ENCODE measurements at places on chromosomes 13 and 19.

- no peak for DNase-seq
These were observed 185.6 kb downstream of the MTUS2 start for GRCh38 chr13:29005763-29006120.

- DNase-seq, result no peak
These were observed 1.7 kb downstream of the PCDH8 start for GRCh38 chr13:52846567-52847321.

- DNase-seq, result no peak
These were observed 128.9 kb downstream of the CDK8 start for GRCh38 chr13:26382835-26383234.

DNA sequence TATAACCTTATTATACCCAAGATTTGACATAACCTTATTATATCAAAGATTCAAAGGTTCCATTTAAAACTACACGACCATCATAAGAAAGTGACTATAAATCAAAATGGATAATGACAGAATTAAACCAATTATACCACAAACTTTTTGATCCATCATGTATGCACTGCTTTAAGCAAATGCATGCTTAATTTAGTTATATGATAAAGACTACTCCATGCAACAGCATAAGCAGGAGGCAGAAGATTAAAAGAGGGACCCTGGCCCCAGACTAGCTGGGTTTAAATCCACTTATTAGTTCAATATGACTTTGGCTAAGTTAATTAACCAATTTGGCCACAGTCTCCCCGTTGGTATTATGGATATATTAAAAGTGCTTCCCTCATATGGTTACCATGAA is 11.4 kb downstream of the EFNB2 start:
- DNase-seq, result no peak

DNA sequence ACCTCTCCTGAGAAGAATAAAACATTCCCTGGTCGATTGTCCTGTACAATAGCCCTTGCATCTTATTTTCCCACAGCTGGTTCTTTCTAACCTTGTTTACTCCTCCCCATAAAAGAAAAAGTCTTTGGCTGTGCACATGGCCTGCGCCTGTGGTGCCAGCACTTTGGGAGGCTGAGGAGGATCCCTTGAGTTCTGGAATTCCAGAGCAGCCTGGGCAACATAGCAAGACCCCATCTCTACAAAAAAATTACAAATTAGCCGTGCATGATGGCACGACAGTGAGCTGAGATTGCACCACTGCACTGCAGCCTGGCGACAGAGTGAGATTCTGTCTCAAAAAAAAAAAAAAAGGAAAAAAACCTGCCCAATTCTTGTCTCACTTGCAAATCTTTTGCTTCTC is 7.2 kb upstream of the NUP62 start:
- DNase-seq, result no peak

DNA sequence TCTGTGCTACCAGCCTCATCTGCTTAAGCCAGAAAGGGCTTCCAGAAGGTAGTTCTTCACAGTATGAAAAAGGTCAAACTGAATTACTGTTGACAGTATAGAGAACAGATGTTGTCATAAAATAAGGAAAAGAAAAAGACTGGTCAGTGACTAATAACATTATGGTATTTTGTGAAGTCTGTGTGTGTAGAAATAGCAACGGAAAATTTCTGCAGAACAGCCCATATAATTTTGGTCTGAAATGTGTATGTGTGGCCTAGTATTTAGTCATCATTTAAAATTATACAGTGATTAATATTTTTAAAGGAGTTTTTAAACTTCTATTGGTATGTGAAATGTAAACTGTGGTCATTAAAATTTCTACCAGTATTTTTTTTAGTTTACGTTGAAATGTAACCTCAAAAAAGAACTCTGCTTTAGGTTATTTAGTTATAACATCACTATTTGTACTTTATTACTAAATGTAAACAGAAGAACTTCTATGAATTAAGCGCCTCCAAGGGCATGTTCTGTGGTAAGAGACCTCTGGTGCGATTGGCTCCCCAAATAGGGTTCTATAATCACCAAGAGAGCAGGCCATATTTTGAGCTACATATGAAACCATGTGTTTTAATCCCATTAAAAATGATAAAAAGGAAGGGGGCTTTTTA is 3.3 kb upstream of the GPR183 start:
- peak; percentile 33 for DNase-seq

- DNase-seq, result peak; percentile 80
These were observed 7.4 kb downstream of the ETHE1 start for GRCh38 chr19:43519436-43520088.

- DNase-seq, result no peak
These were observed 14.1 kb downstream of the PLPP2 start for GRCh38 chr19:277131-277530.

DNA sequence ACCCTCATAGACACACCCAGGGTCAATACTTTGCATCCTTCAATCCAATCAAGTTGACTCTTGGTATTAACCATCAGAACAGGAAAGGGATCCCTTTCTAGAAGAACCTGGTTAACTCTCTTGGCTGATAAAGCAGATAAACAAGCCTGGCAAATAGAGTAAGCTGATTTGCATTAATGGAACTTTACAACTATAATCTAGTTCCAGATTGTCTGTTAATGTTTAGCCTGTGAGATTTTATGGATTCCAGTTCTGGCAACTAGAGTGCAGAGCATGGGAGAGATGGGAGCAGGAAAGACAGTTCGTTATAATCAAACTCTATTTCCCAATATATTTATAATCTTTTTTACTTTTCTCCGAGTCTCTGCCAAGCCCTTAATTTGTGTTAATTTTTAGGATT is 272.6 kb upstream of the KLHL1 start:
- no peak for DNase-seq

- no peak for DNase-seq
These were observed 1151.2 kb downstream of the PCDH17 start for GRCh38 chr13:58782736-58783135.

- DNase-seq, result no peak
These were observed 99.6 kb upstream of the SIAH3 start for GRCh38 chr13:45951166-45951565.

DNA sequence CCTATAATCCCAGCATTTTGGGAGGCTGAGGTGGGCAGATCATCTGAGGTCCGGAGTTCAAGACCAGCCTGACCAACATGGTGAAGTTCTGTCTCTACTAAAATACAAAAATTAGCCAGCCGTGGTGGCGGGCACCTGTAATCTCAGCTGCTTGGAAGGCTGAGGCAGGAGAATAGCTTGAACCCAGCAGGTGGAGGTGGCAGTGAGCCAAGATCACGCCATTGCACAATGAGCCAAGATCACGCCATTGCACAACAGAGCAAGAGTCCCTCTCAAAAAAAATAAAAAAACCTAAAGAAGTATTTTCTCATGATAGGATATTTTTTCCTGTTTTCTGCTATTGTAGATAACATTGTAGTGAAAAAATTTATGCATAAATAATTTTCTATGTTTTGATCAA is 13.3 kb downstream of the IFT88 start:
- no peak for DNase-seq

- no peak for DNase-seq
These were observed 533.6 kb downstream of the MYO16 start for GRCh38 chr13:109163037-109163379.

DNA sequence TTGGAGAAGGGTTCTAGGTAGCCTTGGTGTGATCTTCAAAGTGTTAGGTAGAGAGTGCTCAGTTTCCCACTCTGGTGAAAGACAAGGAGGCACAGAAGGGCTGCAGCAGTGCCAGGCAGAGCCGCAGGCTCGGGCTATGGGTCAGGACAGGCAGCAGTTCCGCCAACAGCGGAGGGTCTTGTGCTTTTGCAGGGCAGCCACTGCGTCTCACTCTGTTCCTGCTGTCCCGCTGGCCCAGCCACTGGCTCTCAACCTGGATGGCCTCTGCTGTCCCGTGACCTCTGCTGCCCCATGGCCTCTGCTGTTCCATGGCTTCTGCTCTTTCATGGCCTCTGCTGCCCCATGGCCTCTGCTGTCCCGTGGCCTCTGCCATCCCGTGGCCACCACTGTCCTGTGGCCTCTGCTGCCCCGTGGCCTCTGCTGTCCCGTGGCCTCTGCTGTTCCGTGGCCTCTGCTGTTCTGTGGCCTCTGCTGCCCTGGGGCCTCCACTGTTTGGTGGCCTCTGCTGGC is 175.7 kb downstream of the URI1 start:
- no peak for DNase-seq

GRCh38 chr13:47976325-47976724 is 24.7 kb downstream of the SUCLA2 start:
- no peak for DNase-seq

- no peak for DNase-seq
These were observed 5.5 kb upstream of the KCTD4 start for GRCh38 chr13:45206340-45206739.

DNA sequence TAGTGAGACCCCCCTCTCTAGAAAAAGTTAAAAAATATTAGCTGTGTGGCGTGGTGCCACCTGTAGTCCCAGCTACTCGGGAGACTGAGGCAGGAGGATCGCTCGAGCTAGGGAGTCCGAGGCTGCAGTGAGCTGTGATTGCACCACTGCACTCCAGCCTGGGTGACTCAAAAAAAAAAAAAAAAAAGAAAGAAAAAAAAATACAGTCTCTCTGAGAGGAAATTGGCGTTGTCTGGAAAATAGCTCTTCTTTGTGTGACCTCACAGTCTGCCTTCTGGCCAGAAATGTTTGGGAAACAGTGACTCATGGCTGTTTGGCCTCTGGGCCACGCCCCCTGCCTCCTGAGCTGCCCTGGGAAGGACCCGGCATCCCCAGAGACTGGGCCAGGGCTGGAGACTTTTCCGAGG is 10.7 kb downstream of the MARCHF2 start:
- peak; percentile 71 for DNase-seq

GRCh38 chr13:45327253-45327955 is 13.6 kb downstream of the TPT1 start:
- DNase-seq, result no peak

DNA sequence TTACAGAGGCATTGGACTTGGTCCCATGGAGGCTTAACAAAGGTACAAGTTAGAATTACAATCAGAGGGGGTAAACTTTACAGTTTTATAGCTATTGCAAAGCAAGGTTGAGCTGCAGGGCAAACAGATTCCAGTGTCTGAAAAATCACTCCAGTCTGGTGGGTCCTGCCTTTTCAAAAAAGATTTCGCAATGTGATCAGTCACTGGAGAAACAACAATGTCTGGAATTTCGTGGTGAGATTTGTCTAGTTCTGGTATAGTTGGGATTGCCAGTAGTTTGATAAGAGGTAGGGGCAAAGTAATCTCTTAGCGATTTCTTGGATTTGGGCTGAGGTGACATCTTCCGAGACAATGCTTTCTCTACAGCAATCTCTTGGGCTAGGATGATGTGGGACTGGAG is 1198.2 kb upstream of the PCDH9 start:
- no peak for DNase-seq

GRCh38 chr13:26255691-26256277 is 1.9 kb downstream of the CDK8 start:
- DNase-seq, result no peak

DNA sequence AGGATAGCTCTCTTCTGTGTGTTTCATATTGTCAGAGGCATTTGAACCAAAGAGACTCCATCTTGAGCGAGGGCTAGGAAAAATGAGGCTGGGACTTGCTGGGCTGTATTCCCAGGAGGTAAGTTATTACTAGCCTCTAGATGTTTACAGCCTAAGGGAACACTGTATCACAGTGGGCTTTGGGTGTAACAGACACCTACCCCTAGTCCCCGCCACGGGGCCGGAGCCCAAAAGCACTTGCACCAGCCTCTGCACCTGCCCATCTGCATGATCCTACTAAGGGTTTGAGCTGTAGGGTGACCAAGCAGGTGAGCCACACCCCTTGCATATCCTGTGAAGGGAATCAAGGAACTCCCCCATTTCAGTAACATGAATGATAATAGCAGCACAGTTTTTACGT is 1972.2 kb downstream of the OLFM4 start:
- DNase-seq, result no peak

GRCh38 chr19:33401683-33402420 is 28.3 kb downstream of the CEBPG start:
- DNase-seq, result no peak

GRCh38 chr19:7196763-7197118 is 97.5 kb downstream of the INSR start:
- DNase-seq, result no peak

- DNase-seq, result no peak
These were observed 242.9 kb upstream of the DACH1 start for GRCh38 chr13:72109863-72110262.

- DNase-seq, result no peak
These were observed 61.8 kb upstream of the RANBP3 start for GRCh38 chr19:6039566-6040225.

GRCh38 chr19:28324275-28325060 is 888.5 kb downstream of the UQCRFS1 start:
- DNase-seq, result no peak

- no peak for DNase-seq
These were observed 262.2 kb downstream of the FGF14 start for GRCh38 chr13:102139626-102140025.

DNA sequence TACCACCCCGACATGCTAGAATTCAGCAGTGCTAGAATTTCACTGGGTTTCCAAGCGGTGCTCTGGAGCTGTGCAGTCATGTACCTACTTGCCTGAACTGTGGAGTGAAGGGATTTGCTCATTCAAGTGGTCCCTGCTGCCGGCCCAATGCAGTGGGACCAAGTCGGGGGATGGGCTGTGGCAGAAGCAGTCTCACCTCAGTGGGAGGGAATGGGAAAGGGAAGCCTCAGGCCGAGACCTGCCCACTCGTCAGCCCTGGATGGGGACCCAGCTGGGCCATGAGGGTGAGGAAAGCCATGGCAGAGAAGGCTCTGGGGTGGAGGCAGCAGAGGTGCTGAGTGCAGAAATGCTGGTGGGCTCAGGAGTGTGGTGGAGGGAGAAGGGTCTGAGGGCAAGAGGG is 14.9 kb downstream of the KLHL26 start:
- DNase-seq, result no peak

GRCh38 chr13:32968316-32968715 is 47.9 kb upstream of the KL start:
- no peak for DNase-seq

DNA sequence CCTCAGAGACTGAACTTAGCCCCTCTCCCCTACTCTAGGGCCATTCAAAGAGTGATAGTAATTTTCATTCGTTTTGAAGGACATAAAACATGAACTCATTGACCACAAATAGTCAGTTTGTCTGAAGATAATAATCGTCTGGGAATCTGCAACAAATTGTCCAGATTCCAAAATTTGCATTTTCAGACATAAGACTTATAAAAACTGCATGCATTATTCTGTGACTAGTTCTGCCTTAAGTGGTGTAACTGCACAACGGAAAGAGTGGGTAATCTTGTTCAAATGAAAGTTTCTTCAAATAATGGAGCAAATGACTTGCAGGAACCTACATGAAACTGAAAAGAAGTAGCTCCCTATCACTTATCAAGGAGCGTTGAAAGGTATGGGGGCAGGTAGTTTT is 8.4 kb downstream of the CSNK1A1L start:
- no peak for DNase-seq

DNA sequence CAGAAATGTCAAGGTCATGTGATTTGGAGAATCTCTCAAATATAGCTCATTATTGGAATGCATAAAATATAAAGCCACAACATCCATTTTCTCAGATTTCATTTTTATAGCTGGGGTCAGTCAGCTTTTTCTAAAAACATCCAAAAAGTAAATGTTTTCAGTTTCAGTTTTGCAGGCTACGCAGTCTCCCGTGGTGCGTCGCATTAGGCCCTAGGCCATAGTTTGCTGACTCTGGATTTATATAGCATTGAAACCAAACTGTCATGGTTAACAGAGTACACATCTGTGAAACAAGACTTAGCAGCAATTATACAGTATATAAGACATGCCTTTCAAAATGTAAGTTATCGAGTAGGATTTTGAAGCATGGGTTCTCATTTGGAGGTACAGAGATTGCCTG is 140.0 kb downstream of the IRS2 start:
- DNase-seq, result no peak

- peak; percentile 45 for DNase-seq
These were observed 64.4 kb downstream of the RASA3 start for GRCh38 chr13:114067886-114068651.
